ENCODE measurements at places on chromosomes 6 and 20.

DNA sequence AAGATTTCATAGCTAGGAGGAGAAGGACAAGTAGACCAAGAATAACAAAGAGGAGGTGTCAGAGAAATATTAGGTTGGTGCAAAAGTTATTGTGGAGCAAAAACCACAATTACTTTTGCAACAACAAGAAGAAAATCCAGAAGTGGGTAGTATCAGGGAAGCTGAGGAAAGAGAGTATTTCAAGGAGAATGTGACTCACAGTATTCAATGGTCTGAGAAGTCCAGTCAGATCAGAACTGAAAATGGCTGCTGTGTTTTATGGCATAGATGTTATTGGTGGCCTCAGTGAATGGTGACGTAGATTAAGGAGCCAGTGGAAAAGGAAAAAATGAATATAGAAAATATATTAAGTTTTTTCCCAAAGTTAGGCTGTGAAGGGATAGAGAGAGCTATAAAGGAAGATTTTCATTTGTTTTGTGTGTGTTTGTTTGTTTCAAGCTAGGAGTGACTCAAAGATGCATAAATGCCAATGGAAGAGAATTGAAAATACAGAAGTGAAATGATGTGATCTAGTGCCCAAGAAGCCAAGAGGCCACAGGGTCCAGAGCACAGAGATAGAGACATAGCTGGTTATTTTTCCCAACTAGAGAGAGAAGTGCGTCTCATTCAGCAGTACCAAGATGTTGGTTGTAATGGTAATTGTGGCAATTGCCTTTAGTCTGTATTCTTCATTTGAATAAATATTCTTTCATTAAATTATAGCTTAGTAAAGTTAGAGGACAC is 112.8 kb downstream of the ADTRP start:
- DNase-seq, result no peak

DNA sequence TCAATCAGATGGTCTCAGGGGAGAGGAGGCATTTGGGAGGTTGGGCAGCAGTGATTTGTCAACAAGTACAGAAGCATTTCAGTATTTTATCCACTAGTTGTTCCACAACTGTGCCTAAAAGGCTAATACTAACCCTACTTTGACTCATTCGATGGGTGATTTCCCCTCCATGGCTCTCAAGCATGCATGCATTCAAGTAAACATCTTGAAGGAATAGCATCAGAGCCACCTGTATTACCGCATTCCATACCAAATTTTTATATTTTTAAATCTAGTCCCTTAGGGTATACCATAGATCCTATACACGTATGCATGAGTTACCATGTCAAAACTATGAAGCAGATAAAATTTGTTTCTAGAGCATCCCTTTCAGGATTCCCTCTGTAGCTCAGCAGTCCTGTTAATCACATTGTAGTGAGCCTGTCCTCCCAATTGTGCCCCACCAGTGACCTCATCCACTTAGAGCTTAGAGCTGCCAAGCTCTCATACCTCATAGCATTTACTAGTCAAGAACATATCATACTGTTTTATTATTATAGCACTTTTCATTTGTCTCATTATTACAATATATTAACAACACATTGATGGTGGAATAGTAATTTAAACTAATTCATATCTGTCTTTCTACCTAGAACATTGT is 213.8 kb downstream of the LAMA2 start:
- DNase-seq, result no peak

GRCh38 chr20:13638162-13638495 is 603 bp downstream of the TASP1 start:
- DNase-seq, result no peak

DNA sequence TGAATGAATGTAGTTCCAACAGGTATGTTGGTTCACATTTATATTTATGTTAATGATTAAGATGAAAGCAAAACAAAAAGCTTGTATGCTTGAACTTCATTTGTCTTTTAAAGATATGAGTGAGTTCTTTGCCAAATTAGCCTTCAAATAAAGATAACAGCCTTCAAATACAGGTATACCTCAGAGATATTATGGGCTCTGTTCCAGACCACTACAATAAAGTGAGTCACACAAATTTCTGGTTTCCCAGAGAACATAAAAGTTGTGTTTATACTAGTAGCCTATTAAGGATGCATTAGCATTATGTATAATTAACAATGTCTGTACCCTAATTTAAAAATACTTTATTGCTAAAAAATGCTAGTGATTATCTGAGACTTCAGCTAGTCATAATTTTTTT is 245.3 kb upstream of the MAN1A1 start:
- DNase-seq, result no peak

DNA sequence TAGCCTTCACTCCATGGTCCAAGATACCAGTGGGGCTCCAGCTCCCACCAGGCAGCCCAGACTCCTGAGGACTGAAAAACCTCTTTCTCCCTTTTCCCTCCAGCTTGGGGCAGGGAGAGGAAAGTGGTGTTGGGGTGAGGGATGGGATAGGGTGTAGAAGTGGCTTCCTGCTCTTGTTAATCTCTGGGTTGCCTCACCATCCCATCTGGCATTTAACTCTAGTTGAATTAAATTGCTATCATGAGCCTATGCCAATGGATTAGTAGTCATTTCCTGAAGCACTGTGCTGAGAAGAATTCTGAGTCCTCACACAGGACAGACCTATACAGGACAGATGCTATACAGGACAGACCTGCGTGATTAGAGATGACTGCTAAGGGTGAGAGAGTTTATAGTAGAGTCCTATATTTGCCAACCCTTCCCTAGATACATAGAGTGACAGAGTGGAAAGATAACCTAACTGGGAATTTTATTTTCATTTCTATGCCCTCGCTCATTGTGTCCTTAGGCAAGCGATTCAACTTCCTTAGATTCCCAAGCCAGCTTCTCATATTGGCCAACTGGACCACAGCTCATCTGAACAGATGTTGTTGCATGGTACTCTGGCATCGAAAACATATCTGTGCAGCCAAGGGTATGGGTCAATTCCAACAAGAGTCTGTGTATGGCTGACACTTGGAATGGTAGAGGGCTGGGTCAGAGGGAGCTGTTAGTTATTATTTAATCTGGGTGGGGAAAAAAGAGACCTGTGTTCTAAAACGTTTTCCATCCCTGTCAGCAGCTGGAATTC is 42.8 kb downstream of the MCHR2 start:
- DNase-seq, result no peak

DNA sequence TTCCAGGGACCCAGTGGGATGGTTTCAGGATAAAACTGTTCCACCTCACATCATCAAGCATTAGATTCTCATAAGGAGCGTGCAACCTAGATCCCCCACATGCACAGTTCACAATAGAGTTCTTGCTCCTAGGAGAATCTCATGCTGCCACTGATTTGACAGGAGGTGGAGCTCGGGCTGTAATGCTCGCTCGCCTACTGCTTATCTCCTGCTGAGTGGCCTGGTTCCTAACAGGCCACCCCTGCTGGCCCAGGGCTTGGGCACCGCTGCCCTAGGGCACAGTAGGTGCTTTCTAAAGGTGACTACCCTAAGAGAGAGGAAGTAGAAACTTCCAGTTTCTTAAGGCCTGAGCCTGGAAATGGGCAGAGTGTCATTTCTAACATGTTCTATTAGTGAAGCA is 656.9 kb downstream of the PRKN start:
- no peak for DNase-seq

GRCh38 chr20:34037121-34037520 is 43.4 kb downstream of the RALY start:
- no peak for DNase-seq

- no peak for DNase-seq
Observed at GRCh38 chr6:105459864-105460263, 57.0 kb upstream of the PREP start.

GRCh38 chr6:117354671-117355070 is 71.1 kb downstream of the ROS1 start:
- DNase-seq, result no peak

DNA sequence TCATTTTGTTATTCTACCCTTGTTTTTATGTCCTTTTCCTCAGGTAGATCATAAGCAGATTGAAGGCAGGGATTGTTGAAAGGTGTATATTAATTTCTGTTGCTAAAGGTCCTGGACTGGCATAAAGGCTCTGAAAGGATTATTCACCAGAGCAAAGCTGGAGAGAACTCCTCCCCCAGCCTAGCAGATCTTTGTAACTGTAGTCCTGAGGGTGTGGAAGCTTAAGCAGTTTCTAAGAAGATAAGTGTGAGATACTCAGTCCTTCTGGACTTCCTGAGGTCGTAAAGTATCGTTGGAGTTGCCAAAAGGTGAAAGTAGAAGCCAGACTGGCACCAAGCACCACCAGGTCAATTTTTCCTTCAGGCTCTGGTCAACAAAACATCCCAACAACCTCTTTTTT is 24.2 kb downstream of the CGA start:
- no peak for DNase-seq

DNA sequence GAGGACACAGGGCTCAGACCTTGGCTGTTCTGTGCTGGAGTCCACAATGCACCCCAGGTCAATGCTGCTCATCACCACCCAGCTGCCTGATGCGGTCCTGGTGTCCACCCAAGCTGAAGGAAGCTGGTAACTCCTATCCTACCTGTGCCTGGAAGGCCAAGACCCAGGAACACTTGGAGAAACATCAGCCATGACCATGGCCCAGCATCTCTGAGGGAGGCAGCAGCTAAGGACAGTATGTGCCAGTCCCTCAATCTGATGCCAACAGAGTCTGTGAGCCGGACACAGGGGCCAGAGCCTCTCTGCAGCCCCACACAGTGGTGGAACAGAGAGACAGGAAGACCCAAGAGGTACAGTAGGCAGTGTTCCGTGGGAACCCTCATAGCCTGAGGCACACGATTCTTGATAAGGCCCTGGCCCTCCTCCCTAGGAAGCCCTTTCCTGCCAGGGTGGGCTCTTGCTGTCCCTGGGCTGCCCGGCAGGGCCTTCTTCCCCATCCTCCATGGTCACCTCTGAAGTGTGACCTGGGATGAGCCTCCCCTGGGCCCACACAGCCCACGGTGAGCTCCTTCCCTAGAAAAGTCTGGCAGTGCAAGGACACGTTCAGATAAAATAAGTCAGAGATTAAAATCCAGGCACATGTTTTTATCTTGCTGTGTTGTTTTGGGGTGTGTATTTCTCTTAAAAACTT is 170.7 kb downstream of the THBS2 start:
- no peak for DNase-seq

DNA sequence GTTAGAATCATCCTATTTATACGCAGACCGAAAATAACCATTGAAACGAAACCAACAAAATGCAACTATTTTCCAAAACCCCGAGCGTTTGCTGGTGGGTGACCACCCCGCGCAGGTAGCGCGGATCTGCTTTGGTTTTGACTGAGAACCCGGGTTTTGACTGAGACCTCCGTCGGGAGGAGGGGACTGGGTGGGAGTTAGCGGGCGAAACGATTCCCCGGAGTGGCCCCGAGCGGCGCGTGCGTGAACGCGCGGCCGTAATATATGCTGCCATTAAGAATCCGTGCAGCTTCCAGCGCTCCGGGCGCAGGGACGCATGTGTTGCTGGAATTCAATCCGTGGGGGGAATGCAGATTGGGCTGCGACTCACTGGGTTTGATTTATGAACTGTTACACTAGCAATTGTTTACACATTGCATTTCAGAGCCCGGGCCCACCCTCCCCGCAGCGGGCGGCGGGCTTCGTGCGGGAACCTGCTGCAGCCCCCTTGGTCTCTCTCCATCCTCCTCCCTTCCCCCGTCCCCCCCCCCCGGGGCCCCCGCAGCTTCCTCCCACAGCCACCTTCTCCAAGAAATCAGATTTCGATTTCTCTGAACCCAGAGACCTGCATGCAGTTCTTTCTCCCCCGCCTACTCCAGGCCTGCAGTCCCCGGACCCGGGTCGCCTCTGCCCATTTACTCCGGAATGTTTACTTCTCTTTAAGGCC is 9.9 kb downstream of the NRN1 start:
- peak; percentile 57 for DNase-seq

DNA sequence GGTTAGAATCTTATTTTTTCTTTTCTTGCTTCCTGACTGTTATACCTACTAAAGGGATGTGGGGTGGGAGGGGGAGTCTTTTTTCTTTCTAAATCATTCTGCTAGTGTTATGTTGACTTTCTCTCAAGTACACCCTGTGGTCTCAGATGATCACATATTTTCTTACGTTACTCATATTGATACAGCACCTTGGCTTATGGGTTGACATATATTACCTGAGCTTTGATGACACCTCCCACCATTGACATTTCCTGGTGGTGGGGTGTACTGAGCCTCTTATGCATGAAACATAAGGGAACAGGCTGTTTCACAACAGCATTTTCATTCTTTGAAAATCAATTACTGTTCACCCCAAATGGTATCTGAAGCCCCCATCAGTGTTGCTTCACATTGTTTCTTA is 169.8 kb downstream of the MMS22L start:
- no peak for DNase-seq

DNA sequence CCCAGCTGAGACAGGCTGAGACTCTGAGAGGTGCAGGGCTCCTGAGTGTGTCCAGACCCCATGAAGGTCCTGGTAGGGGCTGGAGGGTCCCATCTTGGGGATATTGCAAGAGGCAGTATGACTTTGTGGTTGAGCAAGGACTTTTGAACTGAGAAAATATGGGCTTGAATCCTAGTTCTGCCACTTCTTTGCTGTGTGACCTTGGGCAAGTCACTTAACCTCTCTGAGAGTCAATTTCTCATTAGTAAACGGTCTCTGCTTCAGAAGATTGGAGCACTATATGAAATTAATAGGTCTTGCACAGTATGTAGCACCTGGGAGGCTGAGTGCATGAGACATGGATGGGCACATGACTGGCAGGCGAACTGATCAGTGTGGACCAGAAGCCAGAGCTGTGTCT is 42.7 kb downstream of the TFEB start:
- no peak for DNase-seq

DNA sequence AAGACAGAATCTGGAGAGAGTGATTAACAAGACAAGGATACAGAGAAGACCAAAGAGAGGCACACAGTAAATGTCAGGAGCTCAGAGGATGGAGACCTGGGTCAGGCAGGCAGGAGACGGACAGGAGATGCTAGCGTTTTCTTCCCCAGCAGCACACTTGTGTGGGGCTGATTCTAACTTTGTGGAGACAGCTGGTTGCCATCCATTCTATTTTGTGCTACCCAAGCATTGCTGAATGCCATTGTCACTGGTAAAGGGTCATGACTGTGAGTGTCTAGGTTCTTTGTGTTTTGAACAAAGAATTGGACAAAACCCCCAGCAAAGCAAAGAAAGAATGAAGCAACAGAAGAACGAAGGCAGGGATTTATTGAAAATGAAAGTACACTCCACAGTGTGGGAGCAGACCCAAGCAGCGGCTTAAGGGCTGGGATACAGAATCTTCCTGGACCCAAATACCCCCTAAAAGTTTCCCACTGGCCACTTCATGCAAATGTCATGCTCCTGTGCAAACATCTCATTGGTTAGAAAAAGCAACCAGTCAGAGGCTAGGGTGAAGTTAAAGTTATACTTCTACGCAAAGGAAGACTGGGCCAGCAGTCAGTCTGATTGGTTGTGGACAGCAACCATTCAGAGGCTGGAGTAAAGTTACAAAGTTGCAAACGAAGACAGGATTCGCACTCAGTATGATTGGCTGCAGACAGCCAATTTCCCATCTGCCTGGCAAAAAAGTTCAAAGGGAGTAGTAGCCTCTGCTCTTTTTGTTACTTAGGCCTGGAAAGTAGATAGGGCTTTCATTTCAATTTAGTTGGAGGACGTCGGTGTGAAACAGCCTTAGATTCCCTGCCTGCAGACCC is 17.5 kb downstream of the PTK7 start:
- no peak for DNase-seq

- DNase-seq, result no peak
Observed at GRCh38 chr20:11267762-11268335, 594.0 kb upstream of the JAG1 start.

All from NCI-H2081 treated with DMSO at 0.1 percent for 48 hours (cell line).